ENCODE measurements at places on chromosomes 6 and 20.

- DNase-seq: no peak
Observed at GRCh38 chr6:105844275-105844883, 241.8 kb upstream of the PRDM1 start.

- DNase-seq: no peak
Observed at GRCh38 chr20:37565134-37565811, 37.6 kb upstream of the BLCAP start.

GRCh38 chr6:33205191-33206026 is 954 bp downstream of the HSD17B8 start:
- peak; percentile 12 for DNase-seq

DNA sequence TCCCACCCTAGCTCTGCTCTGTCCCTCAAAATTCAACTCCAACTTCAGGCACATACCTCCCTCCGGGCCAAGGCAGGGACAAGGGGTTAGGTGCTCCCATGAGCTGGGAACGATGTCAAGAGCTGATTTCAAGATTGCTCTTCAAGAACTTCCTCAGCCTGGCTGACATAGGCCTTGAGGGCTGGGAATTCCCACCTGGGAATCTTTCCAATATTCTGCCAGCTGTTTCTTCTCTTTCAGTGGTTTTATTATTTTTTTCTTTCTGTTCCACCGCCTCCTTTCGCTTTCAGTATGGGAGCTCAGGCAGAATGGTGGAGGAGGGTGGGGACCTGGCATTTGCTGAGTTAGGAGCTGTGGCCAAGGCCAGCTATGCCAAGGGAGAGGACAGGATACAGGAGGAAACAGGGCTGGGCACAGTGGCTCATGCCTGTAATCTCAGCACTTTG is 33.7 kb downstream of the SRSF3 start:
- no peak for DNase-seq

- DNase-seq: no peak
Observed at GRCh38 chr20:56582542-56582941, 46.6 kb upstream of the TFAP2C start.

GRCh38 chr6:15768999-15769398 is 106.2 kb upstream of the DTNBP1 start:
- no peak for DNase-seq

DNA sequence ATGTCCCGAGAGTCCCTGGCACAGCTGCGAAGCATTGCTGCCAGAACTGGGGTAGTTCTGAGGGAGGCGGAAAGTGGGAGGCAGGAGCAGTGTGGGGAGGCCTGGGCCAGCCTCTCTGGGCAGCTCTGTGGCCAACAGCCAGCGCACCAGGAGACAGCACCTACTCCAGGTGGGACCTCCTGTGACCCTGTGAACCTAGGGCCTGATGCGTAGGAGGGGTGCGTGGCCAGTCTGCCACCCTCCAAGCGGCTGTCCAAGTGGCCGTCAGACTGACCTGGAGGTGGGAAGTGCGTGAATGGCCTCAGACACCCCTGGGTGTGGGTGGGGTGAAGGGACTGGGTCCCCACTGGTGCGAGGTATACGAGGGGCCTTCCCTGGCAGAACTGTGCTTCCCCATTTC is 15.5 kb downstream of the SS18L1 start:
- DNase-seq: no peak

DNA sequence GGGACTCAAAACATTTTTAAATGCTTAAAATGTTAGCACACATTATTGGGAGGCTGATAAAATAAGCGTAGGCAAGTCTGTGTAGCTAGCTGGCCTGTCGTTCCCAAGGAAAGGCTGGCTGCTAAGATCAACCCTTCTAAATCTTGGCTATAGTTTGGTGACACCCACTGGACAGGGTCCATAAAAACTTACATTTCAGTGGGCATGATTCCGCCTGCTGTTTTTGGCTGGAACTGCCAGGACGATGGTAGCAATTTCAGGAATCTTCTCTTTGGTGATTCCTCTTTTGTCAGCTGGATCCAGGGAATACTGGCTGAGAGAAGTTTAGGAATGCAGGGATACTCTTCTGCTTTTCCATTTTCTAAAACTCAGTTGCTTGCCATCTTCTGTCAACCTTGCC is 162.2 kb downstream of the NKAIN2 start:
- DNase-seq: no peak

DNA sequence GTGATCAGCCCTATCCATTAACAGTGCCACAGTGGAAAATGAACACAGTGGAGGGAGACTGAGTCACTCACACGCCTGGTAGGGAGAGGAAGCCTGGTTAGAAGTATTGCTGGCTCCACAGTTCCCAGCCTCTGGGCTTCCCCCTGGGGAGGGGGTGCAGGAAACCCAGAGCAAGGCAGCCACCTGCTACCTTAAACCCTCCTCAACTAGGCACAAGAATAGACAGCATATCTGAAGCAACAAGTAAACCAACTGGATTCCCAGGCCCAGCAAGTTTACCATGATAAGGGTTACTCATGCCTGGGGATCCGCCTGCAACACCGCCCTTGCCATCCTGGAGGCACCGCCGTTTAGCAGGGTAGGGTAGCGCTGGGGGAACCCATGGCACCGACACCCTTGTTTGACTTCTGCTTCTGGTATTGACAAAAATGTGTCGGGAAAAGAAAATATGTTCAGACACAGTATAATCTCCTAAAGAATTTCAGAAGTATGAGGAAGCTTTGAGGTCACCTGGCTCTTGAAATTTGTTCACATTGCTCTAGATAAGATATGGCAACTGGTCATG is 38.3 kb downstream of the SLC22A23 start:
- DNase-seq: no peak

GRCh38 chr20:48455651-48456365 is 372.0 kb downstream of the PREX1 start:
- DNase-seq: peak; percentile 80

DNA sequence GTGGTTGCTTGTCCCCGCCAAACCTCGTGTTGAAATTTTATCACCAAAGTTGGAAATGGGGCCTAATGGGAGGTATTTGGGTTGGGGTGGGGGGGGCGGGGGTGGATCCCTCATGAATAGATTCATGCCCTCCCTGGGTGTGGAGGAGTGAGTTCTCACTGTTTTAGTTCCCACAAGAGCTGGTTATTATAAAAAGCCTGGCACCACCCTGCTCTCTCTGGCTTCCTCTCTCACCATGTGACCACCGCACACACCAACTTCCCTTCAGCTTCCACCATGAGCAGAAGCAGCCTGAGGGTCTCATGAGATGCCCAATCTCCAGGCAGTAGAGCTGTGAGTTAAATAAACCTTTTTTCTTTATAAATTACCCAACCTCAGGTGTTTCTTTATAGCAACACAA is 111.3 kb downstream of the PRDM1 start:
- no peak for DNase-seq

DNA sequence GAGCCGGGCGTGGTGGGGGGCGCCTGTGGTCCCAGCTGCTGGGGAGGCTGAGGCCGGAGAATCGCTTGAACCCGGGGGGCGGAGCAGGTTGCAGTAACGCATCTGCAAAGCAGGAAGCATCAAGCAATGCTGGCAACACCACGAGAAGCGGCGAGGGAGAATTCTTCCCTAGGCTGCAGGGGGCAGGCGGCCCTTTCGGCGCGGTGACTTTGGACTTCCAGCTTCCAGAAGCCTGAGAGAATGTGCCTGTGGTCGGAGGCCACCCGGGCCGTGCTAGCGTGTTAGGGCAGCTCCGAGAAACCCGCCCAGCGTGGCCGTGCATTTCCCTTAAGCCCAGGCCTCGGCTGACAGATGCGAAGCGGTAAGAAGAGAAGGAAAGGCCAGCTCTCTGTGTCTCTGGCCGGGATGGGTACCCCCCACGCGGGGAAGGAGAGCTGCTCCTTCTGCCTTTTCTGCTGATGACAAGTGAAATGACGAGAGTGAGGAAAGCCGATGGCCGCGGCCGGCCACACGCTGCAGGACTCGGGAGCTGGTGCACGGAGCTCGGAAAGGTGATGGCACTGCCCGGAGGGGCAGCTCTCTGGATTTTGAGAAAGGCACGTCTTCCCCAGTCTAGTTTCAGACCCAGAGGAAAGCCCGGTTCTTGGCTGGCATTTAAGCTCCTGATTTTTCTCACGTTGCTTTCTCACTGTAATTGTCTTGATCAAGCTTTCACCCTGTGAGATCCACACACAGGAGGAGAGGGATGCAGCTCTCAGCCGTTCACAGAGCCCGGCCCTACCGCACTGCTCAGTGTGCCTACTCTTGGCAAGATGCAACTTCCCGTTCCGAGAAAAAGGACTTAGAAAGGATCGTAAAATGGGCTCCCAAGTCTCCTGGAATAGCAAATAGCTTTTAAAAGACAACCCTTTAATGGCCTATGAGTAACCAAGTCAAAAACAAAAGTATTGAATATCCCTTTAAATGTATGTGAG is 68.3 kb upstream of the EXOC2 start:
- no peak for DNase-seq

DNA sequence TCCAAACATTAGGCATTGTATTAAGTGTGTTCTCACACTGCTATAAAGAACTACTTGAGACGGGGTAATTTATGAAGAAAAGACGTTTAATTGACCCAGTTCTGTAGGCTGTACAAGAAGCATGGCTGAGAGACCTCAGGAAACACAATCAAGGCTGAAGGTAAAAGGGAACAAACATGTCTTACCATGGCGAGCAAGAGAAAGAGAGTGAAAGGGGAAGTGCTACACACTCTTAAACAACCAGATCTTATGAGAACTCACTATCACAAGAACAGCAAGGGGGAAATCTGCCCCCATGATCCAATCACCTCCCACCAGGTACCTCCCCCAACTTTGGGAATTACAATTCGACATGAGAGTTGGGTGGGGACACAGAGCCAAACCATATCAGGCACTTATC is 86.6 kb upstream of the TOP1 start:
- no peak for DNase-seq

DNA sequence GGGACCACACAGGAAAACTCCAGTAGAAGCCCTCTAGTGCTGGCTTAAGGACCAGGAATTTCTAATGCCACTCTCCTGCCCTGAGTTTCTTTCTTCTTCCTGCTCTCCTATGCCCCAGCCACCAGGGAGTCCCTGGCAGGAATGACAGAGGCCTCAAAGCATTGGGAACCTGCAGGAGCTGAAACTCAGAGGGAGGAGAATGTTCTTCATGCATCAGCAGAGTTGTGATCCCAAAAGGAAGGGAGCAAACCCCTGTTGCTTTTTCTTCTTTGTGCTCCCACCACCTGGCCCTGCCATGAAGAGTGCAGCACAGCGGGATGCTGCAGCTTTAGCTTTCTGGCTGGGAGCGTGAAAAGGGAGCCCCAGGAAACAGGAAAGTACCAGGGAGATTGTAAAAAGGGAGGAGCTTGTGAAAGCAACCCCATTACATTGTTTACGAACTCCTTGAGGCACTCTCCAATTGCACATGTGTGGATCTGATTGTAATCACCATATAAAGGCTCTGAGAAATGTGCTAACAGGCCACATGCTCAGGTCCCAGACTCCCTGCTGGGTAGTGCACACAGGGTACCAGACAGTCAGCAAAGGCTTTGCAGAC is 34.7 kb upstream of the FKBP1A start:
- DNase-seq: peak; percentile 81

DNA sequence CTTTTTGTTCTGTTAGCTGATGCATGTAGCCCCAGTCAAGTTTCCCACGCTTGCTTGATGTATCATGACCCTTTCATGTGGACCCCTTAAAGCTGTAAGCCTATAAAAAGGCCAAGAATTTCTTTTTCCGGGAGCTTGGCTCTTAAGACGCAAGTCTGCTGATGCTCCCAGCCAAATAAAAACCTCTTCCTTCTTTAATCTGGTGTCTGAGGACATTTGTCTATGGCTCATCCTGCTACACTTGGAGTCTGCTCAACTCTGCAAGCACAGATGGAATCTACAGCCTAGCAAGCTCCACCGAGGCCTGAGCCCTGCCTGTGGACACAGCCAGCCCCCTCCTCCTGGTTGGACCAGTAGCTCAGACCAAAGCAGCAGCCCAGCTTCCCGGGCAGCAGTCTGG is 3.4 kb downstream of the CST2 start:
- DNase-seq: no peak

DNA sequence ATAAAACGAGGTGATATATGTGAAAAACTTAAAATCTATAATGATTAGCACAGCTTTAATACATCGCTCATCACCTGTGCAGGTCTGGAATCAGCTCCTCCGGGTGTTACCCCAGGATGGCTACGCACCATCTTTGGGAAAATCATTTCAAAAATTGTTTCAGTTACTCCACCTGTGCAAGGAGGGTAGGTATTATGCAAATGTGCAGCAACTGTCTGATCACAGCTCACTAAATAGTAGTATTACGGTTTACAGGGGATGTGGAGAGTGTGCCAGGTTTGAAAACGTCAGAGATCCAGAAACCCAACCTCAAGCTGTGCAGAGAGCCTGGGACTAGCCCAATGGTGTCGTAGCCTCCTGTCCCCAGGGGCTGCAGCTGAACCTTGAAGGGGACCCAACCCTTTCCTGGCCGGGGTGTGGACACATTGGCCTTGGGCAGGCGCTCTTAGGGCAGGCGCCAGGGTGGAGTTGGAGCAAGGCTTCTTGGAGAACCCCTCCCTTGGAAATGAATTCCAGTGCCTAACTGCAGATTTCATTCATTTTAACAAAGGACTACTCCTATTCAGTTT is 24.2 kb upstream of the SGK1 start:
- DNase-seq: no peak

DNA sequence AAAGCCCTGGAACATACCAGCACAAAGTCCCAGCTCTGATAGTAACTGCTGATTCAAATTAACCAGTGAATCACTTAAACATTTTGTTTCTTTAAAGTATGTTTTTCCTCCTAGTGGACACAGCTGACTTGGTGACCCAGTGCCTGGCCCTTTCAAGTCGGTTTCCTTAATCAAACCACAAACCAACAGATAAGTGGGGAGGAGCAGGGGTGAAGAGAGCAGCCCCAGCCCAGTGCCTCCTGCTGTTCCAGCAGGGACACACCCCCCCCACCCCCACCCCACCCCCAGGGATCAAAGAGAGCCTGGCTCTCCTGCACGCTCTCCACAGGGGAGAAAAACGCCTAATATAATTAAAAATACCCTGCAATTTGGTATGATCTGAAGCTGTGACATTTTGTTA is 55.4 kb upstream of the TBXT start:
- no peak for DNase-seq

GRCh38 chr6:35014341-35014740 is 125.3 kb downstream of the ANKS1A start:
- DNase-seq: no peak

DNA sequence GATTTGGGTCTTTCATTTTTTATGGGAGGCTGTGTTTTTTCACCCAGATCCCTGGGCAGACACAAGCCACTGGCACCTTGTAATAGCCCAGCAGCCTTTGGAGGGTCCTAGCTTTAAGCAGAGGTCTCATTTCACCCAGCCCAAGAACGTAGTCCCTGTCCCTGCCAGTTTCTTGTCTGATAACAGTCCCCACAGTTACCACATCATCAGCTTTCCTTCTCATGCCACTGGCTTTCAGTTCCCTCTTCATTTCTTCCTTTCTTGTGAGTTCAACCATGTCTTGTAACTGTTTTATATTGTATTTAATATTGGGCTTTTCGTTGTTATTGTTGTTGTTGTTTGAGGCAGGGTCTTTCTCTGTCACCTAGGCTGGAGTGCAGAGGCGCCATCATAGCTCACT is 10.6 kb downstream of the PNPLA1 start:
- no peak for DNase-seq

All from NCI-H524 treated with DMSO at 0.1 percent for 48 hours (cell line).